ENCODE measurements at places on chromosomes 11 and 22. TPM values are rescaled to one million over a fixed set of nuclear protein-coding genes. Genes with fewer than 3 reads are reported as not detected.

The PATE2 gene
- total RNA-seq, result not detected

GRCh38 chr11:120186774-120187591 lies 23.8 kb upstream of the OAF start:
- H3K4me3 ChIP-seq, result no peak overlapping the region
- no peaks in the 10 kb centered on the region for H3K27me3 ChIP-seq

DNA sequence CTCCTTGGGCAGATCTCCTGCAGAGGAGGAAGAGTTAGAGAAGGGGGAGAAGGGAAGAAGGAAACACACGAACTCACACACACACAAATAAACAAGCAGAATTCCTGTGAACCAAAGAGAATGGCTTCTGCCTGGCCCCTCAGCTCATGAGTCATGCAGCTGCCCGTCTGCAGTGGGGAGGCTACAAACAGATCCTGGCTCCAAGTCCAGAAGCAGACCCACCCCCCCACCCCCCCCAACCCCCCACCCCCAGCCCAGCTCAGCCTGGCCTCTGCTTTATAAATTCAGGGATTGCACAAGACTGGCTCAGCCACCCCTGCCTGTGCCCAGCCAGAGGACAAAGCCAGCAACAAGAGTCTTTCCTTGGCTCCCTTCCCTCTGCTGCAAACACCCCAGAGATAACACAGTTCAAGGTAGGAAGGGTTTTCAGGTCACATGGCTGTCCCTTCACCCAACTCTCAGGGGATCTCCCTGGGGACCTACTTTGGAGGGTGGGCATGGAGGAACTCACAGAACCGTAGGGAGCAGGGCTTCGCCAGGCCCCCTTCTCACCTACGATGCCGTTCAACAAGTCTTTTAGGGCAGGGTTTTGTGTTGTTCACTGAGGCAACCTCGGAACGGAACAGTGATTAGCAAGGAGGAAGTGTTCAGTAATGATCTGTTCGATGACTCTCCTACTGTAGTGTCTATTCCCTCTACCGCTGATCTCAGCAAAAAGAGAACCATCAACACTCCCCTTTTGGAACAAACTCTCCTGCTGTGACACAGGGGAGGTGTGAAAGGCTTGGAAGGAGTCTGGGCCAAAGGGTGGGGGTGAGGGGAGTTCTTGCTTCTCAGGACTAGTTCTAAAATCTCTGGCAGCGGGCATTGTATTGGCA lies 35.5 kb downstream of the RPL27A start:
- no peaks in the 10 kb centered on the region for H3K27me3 ChIP-seq
- peaks cover 10% of the 10 kb centered on the region for H3K4me1 ChIP-seq
- no peaks in the 10 kb centered on the region for H3K36me3 ChIP-seq
- H3K27ac ChIP-seq, result peak overlapping the region; percentile 91

The KDM4D gene
- 0.45 TPM for total RNA-seq

- DNase-seq, result no peak
- H3K27me3 ChIP-seq, result no peaks in the 10 kb centered on the region
- peaks cover 11% of the 10 kb centered on the region for H3K36me3 ChIP-seq
- H3K4me1 ChIP-seq, result no peaks in the 10 kb centered on the region
- no peak overlapping the region for H3K27ac ChIP-seq
Observed at GRCh38 chr11:16750417-16750816, 12.0 kb downstream of the C11orf58 start.

GRCh38 chr11:112321501-112322172 lies 61.0 kb upstream of the PLET1 start:
- peaks cover 4% of the 10 kb centered on the region for H3K4me1 ChIP-seq
- no peak overlapping the region for H3K4me3 ChIP-seq
- no peak for DNase-seq
- no peaks in the 10 kb centered on the region for H3K36me3 ChIP-seq

The ARHGAP8 gene
- 3.0 TPM for total RNA-seq

- no peaks in the 10 kb centered on the region for H3K27me3 ChIP-seq
- H3K4me3 ChIP-seq, result no peak overlapping the region
Observed at GRCh38 chr11:31649129-31649966, 139.8 kb downstream of the ELP4 start.

The OR10A2 gene
- total RNA-seq, result not detected

DNA sequence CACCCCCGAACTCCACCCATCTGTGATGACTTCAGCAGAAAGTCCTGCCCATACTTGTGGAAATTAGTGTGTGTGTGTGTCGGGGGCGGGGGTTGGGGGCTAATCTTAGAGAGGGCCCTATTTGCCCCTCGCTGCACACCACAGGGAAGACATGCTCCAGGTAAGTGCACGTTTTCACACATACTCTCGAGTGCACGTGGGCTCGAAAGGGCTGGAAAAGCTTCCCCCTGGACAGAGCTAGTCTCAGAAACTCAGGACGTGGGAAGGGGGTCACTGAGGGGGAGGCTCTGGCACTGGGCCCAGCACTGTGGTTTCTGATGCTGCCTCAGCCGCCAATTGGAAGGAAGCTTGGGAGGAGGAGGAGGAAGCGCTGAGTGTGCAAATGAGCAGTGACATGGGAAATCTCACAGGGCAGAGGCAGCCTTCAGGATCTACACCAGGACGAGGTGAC lies 40.7 kb upstream of the CD82 start:
- H3K36me3 ChIP-seq, result no peaks in the 10 kb centered on the region
- H3K27ac ChIP-seq, result no peak overlapping the region
- H3K27me3 ChIP-seq, result no peaks in the 10 kb centered on the region
- DNase-seq, result peak; percentile 53
- no peak overlapping the region for H3K4me3 ChIP-seq

DNA sequence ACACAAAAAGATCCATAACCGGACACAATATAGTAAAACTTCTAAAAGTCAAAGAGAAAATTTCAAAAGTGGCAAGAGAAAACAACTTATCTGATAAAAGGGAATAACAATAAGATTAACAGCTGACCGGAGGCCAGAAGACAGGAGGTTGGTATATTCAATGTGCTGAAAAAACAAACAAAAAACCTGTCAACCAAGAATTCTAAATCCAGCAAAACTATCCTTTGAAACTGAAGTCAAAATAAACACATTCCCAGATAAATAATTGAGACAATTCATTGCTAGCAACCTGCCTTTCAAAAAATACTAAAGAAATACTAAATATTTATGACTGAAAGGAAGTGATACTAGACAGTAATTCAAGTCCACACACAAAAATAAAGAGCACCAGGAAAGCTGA lies 101.3 kb downstream of the RELT start:
- H3K36me3 ChIP-seq, result no peaks in the 10 kb centered on the region
- no peak overlapping the region for H3K4me3 ChIP-seq
- H3K27me3 ChIP-seq, result no peaks in the 10 kb centered on the region

The KRTAP5-9 gene
- 0.57 TPM for total RNA-seq

The ALDH3B1 gene
- 10.9 TPM for total RNA-seq

All from aorta (tissue), 5 donors.